Choroid plexus epithelial cell (primary cell): ENCODE measurements at places on chromosomes 4 and X.

DNA sequence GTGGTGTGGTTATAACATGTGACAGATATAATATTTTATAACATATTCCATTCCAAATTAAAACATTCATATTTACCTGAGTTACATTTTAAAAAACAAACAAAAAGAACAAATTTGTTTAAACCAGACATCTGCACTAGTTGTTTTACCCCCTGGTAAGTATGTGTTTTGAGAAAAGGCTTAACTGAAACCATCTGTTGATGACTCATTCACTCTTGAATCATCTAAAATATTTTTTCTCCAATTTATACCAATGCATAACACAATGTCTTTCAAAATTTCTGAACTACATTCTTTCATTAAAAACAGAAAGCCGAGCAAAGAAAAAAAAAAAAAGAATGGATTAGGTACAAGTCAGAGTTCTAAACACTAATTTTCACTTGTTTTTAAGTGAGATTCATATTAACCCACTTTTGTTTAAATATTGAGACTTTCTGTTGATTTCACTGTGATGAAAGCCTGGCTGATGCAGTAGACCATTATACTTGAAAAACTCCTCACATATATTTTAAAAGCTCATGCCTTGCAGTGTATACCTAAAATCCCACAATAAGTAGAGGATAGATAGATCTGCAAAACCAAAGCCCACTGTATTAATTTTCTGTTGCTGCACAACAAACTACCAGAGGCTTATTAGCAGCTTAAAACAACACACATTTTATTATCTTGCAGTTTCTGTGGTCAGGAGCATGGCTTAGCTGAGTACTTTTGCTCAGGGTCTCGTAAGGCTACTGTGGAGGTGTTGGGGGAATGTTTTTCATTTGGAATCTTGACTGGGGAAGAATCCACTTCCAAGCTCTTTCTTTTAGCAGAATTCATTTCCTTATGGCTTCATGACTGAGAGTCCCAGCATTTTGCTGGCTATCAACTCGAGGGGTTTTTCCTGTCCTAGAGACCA, 221.5 kb downstream of the PCDH18 start:
- peak; percentile 92 for DNase-seq

DNA sequence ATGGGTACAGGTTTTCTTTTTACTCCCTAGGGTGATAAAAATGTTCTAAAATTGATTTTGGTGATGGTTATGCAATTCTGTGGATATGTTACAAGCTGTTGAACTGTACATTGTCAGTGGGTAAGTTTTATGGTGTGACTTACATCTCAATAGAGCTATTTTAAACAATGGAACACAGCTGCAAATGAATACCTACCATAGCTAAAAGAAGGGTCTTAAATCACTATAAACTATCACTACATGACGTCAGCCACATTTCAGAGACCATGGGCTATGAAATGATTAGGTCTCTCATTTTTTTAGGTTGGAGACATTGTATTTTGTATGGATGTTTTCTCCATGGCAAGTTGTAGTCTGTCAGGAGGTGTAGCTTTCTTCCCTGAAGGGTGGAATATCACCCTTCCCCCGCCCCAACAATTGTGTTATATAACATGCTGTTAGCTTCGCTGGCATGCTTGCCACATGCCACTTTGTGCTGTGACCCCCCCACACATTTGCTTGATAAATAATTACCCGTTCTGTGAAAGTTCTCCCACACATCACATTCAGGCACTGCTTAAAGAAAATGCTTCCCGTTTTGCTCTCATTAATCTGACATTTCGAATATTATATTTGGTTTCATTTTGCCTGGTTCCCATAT, 159.7 kb downstream of the ARHGAP10 start:
- DNase-seq = no peak

DNA sequence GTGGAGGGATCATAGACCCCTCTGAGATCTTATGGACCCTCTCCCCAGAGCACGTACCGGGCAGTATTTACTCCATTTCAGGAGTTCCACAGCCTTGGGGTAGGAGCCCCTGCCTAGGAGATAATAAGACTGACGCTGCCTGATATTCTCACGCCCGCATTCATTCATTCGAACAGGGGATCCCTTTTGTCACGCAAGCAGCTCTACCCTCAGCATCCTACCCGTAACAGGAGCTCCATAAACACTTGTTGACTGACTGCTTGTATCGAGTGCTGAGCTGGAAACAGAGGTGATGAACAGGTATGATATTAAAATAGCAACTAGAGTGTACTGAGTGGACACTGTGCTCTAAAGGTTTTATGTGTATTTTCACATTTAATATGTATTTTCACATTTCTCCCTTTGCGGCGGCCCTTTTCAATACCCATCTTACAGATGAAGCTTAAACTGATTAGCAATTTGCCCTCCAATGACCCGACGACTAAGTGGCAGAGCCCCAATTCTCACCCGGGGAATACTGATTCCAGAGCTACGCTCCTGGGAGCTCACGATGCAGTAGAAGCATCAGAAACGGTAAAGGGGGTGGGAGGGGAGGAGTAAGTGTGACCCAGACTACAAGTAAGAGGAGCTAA, 888 bp downstream of the RAB28 start:
- DNase-seq = peak; percentile 8

DNA sequence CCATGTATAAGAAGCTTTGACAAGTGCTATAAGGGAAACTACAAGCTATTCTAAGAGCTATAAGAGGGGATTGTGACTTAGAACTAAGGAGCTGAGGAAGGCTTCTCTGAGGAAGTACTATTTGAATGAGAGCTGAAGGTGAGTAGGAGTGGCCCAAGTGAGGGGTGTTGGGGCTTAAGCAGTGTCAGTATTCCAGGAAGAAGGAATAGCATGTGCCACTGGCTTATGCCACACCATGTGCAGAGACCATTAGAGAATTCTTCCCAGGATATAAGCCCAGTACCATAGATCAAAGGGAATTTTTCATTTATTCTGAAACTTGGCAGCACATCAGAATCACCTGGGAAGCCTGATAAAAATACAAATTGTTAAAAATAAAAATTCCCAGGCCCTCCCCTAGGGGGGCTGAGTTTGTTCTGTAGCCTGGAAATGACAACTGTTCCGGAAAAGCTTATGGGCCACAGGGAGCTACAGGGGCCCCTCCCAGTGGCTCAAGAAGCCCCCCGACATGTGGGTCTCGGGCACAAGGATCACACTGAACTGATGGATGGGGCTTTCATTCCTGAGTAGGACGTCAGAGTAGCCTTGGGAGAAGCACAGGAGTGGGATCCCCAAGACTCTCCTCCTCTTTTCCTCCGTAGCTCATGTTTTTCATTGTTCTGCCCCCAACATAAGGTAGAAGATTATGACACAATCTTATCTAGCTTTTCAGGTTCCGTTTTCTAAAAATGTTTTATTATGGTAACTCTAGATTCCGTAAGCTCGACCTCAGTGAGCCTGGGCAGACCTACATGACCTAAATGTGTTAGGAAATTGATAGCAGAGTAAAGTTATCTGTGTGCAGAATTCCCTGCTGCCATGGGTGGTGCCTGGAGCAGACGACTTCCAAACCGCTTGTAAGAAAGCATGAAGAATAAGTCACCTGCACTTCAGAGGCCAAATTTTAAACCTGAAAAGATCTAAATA, 119.3 kb downstream of the AFF1 start:
- no peak for DNase-seq

GRCh38 chr4:147855571-147856009, 123.7 kb downstream of the ARHGAP10 start:
- DNase-seq = peak; percentile 47
